Activated naive CD4-positive, alpha-beta T cell treated with anti-CD3 and anti-CD28 coated beads, Interleukin-2, amount 10 ng/mL, durations not matched to agents 7 days and 5 days (primary cell): ENCODE measurements at places on chromosomes 12 and 14.
A peak's percentile ranks its signal among the peaks of the same experiment; 100 is the strongest.

- DNase-seq = no peak
Measured at GRCh38 chr14:93100570-93100969, 15.2 kb downstream of the ITPK1 start.

- no peak for DNase-seq
Measured at GRCh38 chr12:124078800-124079199, 105.8 kb downstream of the ZNF664 start.

DNA sequence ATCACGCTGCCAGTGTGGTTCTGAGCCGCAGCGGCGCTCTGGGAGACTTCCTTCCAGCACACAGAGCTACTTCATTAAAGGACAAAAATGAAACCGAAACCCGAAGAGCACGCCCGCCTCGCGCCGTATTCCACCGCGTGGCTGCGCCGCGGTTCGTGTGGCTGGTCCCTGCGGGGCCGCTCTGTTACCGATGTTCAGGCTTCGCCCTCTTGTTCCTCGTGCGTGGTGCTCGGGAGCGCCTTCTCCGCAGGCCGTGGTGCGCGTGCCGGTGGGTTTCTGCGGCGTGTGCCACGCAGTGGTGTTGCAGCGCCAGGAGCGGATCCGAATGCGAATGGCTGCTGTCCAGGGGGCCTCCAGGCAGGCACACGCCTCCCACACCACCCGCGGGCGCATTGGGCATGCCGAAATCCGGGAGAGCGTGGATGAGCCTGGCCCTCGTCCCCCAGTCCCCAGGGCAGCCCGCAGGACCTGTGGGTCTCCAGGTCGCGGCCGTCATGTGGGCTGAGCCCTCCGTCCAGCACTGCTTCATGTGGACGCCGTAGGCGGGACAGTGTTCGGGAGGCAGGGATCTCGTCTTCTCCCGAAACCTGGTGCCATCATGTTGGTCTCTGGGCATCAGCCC lies 91.2 kb downstream of the ADGRD1 start:
- DNase-seq = no peak

GRCh38 chr12:109768901-109769670 lies 55.5 kb downstream of the FAM222A start:
- DNase-seq = peak; percentile 8

- no peak for DNase-seq
Measured at GRCh38 chr12:94309373-94309772, 150.3 kb downstream of the CEP83 start.

DNA sequence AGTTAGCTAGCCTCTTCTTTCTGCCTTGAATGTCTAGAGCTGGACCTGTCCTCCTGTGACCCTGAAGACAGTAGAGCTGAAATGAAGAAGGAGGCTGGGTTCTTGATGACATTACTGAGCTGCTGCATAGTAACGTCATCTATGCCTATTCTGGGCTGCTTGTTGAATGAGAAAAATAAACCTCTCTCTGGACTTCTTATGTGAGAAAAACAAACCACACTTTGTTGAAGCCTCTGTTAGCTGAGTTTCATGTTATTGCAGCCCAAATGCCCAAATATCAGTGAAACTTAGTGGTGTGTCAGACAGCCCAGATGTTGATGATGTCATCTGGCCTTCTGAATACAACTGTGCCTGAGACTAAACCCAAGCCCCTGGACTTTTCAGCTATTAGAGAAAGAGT lies 67.0 kb upstream of the MAX start:
- no peak for DNase-seq

- DNase-seq = no peak
Measured at GRCh38 chr12:121724925-121725324, 12.4 kb downstream of the TMEM120B start.

DNA sequence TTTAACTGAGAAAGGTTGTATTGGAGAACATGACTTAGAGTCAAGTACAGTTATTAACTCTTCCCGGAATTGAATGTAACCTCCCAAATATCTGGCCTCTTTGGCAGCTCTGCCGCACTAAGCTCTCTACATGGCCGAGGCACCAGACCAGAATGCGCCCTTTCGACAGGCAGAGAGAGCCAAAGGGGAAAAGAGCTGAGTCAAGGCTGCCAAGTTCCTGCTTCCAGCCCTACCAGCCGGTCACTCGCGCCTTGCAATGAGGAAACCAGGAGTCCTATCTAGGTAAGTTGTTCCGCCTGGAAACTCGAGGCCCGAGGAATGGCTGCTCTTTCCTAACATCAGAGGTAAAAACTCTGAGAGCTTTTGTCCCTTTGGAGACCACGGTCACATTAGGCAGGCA lies 172.2 kb downstream of the BRMS1L start:
- no peak for DNase-seq

DNA sequence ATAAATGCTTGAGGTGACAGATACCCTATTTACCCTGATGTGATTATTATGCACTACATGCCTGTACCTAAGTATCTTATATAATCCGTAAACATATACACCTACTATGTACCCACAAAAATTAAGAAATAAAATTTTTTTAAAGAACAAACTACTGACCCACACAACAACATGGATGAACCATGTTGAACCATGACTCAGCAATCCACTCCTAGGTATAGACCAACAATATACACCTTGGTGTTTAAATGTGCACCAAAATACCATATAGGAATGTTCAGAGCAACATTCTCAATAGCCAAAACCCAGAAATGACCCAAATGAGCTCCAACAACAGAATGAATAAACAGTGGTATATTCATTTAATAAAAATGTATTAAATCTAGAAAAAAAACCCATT lies 245.1 kb downstream of the GXYLT1 start:
- no peak for DNase-seq

DNA sequence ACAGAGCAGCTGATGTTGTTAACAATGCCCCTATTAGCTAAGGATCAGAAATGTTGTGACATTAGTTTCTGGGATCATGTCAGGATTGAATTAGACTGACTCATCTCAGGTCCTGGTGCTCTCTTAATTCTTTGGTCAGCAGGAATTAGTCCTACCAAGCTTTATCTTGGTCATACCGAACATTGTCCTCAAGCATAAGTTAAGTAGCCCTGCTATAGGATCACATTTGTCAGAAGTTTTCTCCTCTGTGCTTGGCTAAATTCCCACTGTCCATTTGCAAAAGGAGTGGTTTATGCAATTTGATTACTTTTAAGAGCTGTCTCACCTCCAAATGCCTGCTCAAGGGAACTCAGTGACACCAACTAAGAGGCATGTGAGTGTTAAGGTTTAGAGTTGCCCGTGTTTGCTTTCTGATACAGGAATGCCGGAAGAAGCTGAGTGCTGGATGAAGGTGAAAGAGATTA lies 48.4 kb upstream of the IFNG-AS1 start:
- no peak for DNase-seq

DNA sequence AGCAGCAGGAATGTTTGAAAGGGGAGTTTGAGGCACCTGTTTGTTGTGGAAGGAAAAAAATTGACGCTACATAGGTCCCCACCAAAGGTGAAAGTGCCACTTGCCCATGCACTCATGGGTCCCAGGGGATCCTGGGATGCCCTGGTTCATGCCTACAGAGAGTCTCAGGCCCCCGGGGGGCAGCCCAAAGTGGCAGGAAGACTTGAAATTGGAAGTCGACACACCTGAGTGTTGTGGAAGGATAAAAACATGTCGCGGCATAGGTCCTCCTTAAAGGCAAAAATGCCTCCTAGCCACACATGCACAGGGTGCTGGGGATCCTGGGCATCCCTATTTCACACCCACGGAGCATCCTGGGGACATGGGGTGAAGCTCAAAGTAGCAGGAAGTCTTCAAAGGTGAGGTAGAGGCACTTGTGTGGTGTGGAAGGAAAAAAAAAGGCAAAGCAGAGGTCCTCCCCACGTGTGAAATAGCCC lies 576.1 kb downstream of the ALG10 start:
- no peak for DNase-seq

DNA sequence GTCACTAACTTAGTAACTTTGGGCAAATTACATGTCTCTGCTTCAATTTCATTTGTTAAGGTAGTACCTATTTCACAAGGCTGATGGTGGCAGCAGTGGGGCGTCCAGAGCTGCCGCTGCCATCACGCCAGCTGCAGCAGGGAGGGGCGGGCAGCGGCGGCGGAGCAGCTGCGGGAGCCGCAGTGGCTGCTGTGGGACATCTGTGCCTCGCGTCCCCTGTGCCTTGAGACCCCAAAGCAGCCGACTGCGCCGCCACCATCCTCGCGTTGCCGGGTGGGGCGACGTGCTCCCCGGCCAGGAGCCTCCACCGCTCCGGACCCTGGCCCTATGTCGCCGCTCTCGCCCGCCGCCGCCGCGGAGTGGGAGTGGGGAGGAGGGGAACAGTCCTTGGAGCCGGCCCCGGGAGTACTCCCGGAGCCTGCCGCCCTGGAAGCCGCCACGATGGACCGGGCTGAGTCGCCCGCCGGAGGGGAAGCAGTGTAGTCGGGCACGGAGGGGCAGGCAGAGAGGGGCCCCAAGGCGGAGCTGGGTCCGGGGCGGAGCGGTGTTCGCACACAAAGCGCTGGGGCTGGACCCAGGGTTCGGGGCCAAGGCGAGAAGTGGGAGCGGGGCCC lies 51.4 kb downstream of the A2M start:
- DNase-seq = peak; percentile 70

DNA sequence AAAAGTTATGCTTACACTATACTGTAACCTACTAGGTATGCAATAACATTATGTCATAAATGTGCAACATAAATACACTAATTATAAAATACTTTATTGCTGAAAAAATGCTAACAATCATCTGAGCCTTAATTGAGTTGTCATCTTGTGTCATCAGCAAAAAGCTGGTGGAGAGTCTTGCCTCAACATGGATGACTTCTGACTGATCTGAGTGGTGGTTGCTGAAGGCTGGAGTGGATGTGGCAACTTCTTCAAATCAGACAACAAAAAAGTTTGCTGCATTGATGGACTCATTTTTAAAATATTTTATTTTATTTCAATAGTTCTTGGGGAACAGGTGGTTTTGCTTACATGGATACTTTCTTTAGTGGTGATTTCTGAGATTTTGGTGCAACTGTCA lies 93.9 kb upstream of the AMN1 start:
- no peak for DNase-seq

GRCh38 chr14:105168496-105168978 lies at the start of gene JAG2:
TSS of gene JAG2 (minus strand) at chr14:105168776. CDS start at chr14:105168420, 356 bp downstream.
- peak; percentile 76 for DNase-seq

DNA sequence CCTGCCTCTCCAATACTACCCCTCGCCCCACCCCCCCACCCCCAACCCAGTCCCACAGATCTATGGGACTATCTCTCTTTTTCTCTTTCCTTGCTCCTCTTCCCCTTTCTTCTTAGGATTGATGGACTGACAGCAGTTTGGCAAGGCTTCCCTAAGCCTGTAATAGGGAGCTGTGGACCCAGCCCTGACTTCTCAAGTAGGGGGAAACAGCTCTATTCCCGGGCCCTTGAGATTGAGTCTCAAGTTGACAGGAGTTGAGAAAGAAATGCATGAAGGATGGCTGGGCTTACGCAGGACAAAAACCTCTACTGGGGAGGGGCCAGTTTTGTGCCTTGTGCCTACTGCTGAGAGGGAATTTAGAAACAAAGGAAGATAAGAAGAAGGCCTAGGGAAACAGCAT lies 60.4 kb downstream of the SMUG1 start:
- DNase-seq = no peak

DNA sequence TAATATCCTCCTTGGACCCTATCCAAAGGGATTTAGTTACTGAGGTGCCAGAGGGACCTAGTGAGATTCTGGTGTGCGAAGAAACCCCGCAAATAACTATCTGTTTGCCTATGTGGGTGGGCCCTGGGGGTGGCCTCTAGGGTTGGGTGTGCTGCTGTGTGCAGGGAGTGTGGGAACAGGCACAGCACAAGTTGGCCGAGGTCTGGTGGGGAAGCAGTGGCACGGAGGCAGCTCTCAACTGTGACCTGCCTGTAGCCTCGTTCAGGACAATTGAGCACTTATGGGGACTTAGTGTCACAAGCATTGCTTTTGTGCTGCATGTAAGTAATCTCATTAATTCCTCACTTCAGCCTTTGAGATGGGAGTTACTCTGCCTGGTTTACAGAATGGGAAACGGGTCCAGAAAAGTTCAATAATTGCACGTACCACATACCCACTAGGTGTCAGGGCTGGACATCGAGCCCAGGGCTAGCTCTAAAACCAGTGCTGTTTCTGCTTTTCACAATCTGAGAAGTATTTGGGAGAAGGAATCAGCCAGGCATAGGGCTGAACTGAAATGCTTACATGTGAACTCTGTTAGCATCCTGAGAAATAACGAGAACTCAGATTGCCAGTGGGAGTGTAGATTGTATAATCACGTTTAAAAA lies 58.8 kb downstream of the TECPR2 start:
- DNase-seq = no peak

GRCh38 chr12:53227341-53227740 lies 4.7 kb downstream of the RARG start:
- no peak for DNase-seq

DNA sequence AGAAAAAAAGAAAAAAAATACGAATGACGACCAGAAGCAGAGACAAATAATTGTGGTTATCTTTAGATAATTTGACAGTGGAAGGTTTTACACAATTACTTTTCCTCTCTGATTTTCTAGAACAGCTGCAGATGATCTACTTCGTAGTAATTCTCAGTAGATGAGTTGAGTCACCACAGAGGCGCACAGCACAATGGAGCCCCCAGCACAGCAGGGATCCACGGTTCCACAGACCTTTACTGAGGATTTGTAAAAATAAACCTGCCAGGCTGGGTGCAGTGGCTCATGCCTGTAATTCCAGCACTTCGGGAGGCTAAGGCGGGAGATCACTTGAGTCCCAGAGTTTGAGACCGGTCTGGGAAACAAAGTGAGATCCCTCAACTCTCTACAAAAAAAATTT lies 29.3 kb downstream of the AMN start:
- no peak for DNase-seq

DNA sequence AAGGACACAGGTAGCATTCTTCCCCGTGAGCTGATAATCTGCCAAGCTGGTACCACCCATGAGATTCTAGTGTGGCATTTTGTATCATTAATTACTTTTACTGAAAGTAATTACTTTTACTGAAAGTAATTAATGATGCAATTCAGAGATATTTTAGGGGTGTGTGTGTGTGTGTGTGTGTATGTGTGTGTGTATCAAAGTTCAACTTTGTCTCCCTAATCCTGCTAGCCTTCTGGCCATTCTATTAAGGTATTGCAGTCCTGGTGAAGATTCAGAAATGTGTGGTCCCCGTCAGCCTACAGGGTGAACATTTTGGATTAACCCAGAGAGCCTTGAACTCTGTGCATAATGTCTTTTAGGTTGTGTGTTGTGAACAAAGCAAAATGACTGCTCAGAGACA lies 310.8 kb downstream of the ZFP36L1 start:
- DNase-seq = no peak

DNA sequence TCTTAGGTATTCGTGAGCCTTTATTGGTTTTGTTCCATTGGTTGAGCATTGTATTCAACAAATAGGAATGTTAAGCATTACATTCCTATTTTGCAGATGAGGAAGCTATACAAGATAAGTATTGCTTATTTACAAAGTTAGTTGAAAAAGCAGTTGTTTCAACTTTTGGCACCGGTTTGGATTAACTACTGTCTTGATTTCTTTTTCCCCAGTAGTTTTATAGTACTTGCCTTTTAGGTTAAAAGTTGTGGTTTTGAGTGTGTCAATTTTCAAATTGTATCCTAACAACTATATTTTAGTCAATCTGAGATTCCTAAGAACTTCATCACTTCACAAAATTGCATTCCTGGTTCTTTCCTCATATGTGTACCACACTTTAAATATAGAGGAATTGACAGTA lies 23.8 kb upstream of the MBIP start:
- no peak for DNase-seq
